Esophagus (tissue), 2 donors: ENCODE measurements at places on chromosomes 16 and 17. TPM values are rescaled to one million over a fixed set of nuclear protein-coding genes. Genes with fewer than 3 reads are reported as not detected.

Gene CHD9NB
- polyA plus RNA-seq = 9.4 TPM

Gene EEF2KMT
- polyA plus RNA-seq = 8.4 TPM

Gene ETV4
- polyA plus RNA-seq = 7.4 TPM

Gene SPEM3
- not detected for polyA plus RNA-seq

Gene DNAH3
- polyA plus RNA-seq = 0.07 TPM

Gene GPRC5C
- 6.7 TPM for polyA plus RNA-seq

Gene ITGA3
- 38.3 TPM for polyA plus RNA-seq

Gene ZNF205
- polyA plus RNA-seq = 8.4 TPM

Gene SLFN12L
- 0.55 TPM for polyA plus RNA-seq

Gene CD300E
- 0.02 TPM for polyA plus RNA-seq

Gene TOX3
- polyA plus RNA-seq = 0.07 TPM

Gene P2RX5
- 1.8 TPM for polyA plus RNA-seq

Gene WFDC1
- 4.5 TPM for polyA plus RNA-seq

Gene MT4
- polyA plus RNA-seq = 1.3 TPM

Gene SNX20
- polyA plus RNA-seq = 0.43 TPM

Gene TMIGD1
- not detected for polyA plus RNA-seq

Gene TBC1D3E
- polyA plus RNA-seq = not detected

Gene PLCD3
- 47.3 TPM for polyA plus RNA-seq

Gene CFAP97D1
- polyA plus RNA-seq = not detected

Gene SLC52A1
- 0.92 TPM for polyA plus RNA-seq
